SJCRH30 (cell line): ENCODE measurements at places on chromosomes 16 and 17.

DNA sequence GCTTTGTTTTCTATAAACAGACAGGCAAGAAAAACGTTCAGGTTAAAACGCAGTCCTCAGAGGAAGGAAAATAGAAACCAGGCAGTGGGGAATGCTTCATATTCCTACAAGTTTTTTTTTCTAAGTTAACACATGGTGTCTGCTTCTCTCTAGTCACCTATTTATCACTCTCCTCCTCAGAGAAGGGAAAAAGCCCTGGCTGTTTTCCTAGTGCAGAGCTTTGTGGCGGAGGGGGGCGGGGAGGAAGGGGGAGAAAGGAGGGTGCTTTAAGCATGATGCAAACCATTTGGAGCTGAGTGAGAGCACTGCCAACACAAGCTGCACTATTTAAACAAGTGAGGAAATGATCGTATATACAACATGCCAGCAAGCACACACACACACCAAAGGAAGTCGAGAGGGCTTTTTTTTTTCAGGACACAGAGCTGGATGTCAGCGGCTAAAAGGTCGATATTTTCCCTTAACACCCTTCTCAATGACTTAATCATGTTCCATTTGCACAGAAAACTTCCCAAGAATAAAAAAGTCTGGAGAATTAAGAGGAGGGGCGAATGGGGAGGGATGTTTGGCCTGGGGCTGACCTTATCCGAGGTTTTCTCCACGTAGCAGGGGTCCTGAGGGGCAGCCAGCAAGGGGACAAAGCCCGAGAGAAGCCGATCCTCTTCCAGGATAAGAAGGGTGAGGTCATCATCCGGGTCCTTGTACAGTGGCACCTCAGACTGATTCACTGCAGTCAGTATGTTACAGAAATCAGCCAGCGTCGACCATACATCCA is 117.4 kb downstream of the HIC1 start:
- DNase-seq = peak; percentile 55

DNA sequence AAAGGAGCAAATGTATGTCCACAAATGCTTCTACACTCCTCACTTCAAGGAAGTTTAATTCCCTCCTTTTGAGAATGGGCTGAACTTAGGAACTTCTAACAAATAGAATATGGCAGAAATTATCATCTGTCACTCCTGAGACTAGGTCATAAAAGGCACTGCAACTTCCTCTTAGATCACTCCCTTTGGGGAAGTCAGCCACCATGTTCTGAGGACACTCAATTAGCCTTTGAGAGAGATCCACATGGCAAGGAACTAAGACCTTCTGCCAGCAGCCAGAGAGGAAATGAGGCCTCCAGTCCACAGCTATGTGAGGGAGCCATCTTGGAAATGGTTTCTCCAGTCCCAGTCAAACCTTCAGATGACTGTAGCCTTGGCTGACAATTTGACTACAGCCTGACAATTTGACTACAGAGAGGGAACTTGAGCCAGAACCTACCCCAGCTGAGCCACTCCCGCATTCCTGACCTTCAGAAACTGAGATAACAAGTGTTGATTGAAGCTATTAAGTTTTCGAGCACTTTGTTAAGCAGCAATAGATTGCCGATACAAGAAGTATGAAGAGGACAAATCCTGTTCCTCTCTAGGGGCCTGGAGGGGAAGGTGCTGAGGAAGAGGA is 113.4 kb upstream of the SEC14L1 start:
- DNase-seq = no peak

- peak; percentile 81 for DNase-seq
Measured at GRCh38 chr16:18969050-18969854, 14.5 kb upstream of the TMC7 start.

- DNase-seq = peak; percentile 75
Measured at GRCh38 chr16:67244387-67245185, 2.7 kb downstream of the FHOD1 start.

- DNase-seq = peak; percentile 63
Measured at GRCh38 chr16:89200124-89200849, at the start of gene SLC22A31. Gene SLC22A31, minus strand, starts transcription at chr16:89200537. Its CDS starts 36 bp downstream, at chr16:89200501.

- DNase-seq = no peak
Measured at GRCh38 chr17:40281663-40282062, 6.0 kb upstream of the CDC6 start.

- no peak for DNase-seq
Measured at GRCh38 chr16:13324851-13325250, 423.5 kb downstream of the SHISA9 start.

GRCh38 chr17:62746941-62747340 is 61.2 kb downstream of the MARCHF10 start:
- DNase-seq = no peak

DNA sequence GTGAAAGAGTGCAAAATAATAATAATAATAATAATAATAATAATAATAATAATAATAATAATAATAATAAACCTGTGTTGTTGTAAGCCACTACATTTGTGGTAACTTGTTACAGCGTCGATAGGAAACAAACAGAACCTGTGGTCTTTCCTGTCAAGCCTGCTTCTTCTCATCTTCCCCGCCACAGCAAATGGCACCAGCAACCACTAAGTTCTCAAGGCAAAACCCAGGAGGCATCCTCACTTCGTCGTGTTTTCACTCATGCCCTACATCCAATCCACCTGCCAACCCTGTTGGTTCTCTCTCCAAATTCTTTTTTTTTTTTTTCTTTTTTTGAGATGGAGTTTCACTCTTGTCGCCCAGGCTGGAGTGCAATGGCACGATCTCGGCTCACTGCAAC is 34.2 kb downstream of the ITGAE start:
- no peak for DNase-seq

DNA sequence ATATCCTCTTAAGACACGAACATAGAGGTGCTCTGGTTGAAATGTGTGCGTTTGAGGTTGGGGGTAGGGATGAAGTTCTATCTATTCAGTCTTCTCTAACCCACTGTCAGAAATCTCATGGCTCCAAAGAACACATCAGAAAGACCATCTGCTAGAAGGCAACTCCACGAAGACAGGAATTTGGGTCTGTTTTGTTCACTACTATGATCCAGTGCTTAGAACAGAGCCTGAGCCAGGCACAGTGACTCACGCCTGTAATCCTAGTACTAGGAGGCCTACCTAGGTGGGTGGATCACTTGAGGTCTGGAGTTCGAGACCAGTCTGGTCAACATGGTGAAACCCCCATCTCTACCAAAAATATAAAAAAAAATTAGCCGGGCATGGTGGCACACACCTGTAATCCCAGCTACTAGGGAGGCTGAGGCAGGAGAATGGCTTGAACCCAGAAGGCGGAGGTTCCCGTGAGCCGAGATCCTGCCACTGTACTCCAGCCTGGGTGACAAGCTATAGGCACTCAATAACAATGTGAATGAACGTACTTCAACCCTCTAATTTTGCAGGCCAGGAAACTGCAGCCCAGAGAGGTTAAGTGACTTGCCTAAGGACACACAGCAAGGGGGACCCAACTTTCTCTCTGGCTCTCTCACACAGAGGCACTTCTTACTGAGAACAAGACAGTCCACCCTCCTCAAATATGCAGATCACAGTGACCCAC is 2.3 kb downstream of the CASKIN2 start:
- DNase-seq = no peak

GRCh38 chr16:78137782-78138616 is 38.5 kb downstream of the WWOX start:
- DNase-seq = no peak

DNA sequence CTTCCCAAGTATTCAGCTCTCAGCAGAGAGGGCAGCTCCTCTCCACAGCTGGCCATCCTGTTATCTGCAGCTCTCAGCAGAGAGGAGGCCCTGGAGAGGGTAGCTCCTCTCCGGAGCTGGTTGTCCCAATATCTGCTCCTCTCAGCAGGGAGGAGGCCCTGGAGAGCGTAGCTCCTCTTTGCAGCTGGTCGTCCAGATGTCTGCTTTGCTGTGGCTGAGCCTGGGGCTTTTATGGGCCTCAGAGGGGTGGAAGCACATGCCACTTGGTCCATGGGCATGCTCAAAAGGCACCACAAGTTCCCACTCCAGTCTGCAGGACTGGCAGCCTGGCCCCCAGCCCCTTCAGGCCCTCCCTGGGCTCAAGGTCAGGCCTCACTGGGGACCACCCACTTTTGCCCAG is 314.3 kb downstream of the KCNJ2 start:
- no peak for DNase-seq
